ENCODE measurements at places on chromosomes 2 and 18. TPM values are rescaled to one million over a fixed set of nuclear protein-coding genes. Genes with fewer than 3 reads are reported as not detected.

GRCh38 chr2:36483290-36483689 lies 114.7 kb downstream of the FEZ2 start:
- no peak for DNase-seq

DNA sequence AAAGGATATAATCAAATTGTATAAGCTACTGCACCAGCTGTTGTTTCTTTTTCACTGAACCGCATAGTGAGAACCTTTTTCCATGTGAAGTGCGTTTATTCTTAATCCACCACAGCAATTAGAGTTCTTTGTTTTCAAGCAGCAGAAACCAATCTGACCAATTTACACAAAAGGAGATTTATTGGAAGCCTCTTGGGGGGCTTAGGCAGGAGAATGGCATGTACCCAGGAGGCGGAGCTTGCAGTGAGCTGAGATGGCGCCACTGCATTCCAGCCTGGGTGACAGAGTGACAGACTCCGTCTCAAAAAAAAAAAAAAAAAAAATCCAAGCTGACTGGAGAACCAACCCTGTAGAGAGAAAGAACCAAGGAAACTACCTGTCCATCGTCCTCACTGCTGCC lies 10.0 kb downstream of the ADNP2 start:
- DNase-seq, result no peak

DNA sequence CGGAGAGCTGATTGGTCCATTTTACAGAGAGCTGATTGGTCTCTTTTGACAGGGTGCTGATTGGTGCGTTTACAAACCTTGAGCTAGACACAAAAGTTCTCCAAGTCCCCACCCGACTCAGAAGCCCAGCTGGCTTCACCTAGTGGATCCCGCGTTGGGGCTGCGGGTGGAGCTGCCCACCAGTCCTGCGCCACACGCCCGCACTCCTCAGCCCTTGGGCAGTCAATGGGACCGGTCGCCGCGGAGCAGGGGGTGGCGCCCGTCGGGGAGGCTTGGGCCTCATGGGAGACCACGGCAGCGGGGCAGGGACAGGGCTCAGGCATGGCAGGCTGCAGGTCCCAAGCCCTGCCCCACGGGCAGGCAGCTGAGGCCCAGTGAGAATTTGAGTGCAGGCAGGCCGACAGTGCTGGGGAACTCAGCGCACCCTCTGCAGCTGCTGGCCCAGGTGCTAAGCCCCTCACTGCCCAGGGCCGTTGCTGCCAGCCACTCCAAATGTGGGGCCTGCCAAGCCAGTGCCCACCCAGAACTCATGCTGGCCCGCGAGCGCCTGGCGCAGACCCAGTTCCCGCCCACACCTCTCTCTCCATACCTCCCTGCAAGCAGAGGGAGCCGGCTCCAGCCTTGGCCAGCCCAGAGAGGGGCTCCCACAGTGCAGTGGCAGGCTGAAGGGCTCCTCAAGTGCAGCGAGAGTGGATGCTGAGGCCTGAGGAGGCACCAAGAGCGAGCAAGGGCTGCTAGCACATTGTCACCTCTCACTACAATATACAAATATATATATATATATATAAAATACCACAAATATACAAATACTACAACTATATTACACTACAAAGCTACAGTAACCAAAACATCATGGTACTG lies 100.7 kb downstream of the SPIRE1 start:
- no peak for DNase-seq

DNA sequence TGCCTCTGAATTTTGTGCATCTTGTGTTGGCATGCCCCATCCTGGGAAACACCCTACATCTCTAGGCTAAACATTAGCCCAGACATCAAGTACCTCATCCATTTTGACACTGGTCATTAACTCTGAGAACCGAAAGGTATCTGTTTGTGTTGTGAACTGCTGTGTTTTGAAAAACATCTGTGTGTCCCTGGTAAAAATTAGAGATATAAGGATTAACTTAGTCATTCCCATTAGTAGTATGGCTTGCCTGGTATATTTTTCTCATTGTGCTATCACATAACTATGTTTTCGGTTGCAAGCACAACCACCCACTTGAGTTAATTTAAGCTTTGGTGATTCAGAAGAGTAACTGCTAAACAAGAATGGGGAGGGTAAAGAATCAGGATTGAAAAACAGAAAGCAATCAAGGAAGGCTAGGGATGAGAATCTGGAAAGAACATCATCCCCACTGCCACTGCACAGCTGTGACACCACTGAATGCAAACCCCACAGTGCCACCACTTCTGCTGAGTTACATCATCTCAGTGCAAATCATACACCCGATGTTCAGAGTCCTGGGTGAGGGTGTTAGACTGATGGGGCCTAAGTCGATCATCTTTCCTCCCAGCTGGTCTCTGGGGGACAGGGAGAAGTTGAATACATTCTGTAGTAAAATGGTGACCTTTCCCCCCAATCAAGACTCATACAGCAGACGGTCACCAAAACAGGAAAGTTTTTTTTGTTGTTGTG lies 234.0 kb downstream of the EPHA4 start:
- no peak for DNase-seq

DNA sequence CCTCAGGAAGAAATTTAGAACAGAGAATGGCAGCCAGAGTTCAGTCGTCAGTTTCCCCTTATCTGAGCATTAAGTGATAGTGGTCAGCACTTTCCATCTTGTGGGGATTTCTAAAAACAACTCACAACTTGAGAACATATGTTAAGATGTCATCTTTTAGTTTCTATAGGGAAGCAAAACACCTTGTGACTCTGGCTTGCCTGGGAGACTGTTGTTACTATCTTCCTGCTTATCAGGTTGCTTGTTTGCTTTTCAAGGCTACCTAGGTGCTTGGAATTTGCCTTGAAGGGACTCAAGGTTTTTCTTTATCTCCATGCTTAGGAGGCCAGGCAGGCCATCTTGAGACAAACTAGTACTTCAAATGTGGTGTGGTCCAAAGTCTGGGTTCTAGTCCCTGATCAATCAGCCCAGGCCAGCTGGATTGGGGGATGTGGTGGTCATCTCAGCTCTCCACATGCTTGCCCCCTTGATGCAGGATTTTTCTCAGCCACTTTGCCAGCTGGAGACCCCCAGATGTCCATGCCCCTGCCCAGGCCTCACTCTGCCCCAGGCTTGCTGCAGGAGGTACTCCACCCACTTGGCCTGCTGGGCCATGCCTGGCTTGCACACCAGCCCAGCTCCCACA lies 125.9 kb downstream of the LYPD1 start:
- no peak for DNase-seq

DNA sequence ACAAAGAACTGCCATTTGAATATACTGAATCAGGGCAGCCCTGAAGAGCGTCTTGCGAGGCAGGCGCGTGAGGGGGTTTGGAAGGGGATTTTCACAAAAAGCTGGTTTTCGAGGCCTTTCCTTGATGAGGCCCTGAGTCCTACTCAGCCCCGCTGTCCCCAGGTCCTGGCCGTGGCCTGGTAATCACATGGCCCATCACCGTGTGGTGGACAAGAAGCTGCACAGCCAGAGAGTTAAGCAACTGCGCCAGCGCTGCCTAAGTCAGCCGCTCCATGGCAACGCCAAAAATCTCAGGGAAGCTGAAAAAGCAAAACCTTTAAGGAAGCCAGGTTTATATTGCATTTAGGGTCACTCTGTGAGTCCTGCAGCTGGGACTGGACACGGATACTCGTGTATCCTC lies 341.2 kb upstream of the MYT1L start:
- DNase-seq, result no peak

GRCh38 chr2:3769766-3770165 lies 66.4 kb downstream of the DCDC2C start:
- DNase-seq, result no peak

GRCh38 chr2:133817680-133818566 lies 249.7 kb upstream of the NCKAP5 start:
- DNase-seq, result peak; percentile 55

DNA sequence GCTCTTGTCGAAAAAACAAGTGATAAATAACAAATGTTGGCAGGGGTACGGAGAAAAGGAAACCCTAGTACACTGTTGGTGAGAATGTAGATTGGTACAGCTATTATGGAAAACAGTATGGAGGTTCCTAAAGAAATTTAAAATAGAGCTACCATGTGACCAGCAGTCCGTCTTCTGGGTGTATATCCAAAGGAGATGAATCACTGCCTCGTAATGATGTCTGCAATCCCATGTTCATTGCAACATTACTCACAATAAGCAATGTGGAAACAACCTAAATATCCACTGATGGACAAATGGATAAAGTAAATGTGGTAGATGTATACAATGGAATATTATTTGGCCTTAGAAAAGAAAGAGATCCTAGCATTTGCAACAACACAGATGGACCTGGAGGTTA lies 50.6 kb downstream of the SLC16A14 start:
- DNase-seq, result no peak

DNA sequence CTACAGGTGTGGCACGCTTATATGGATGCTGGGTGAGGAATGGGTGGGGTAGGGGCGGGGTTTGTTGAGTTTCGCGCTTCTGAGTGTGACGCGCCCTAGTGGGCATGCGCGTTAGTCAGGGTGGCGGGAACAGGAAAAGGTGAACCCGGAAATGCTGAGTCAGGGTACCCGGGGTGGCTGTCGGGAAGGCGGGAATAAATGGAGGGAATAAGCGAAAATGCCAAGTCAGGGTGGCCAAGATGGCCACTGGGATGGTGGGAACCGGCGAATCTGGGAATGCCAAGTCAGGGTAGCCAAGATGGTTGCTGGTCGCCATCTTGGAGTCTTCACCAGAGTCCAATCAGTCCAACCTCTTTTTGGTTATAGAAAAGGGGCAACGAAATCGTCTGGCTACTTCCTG lies 585.0 kb downstream of the SUCLG1 start:
- DNase-seq, result no peak

LYPD1 gene
- not detected for total RNA-seq

REG1B gene
- not detected for total RNA-seq

COX5B gene
- 228 TPM for total RNA-seq
